ENCODE measurements at places on chromosomes 13 and 19.

DNA sequence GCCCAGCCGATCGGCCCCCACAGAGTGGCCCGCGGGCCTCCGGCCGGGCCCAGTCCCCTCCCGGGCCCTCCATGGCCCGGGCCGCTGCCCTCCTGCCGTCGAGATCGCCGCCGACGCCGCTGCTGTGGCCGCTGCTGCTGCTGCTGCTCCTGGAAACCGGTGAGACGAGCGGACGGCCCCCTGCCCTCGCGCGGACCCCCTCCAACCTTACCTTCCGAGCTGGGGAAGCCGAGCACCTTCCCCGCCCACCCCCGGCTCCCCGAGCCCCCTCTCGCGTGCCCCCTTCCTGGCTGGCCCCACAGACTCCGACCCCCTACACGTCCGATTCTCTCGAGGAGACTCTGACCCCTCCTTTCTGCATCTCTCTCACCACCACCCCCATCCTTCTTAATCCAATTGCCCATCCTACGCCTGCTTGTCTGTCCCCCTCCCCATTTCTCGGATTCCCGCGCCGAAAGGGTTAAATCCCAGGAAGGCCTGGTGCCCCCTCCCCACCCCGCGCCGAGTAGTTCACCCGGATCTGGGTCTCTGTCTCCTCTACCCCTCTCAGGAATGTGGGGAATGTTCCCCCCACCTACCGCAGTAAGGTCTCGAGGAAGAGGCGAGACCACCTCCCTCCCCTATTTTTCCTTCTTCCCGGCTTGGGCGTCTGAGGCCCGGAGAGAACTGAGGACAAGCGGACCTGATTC lies 502 bp downstream of the NECTIN2 start:
- no peak for DNase-seq

DNA sequence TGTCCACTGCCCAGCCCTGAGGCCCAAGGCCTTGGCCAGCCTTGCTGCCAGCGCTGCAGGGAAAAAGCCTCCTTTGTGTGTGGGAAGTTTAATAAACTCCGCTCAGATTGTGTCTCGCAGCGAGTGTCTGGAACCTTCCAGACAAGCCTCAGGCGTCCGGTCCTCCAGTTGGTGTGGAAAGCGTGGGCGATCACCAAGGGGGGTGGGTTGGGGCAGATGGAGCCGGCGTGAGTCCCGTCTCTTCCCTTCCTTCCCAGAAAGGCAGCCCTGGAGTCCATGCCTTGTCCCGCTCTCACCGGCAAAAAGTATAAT lies 4.6 kb downstream of the STK11 start:
- no peak for DNase-seq

GRCh38 chr19:50649433-50650391 lies at the start of gene C19orf81:
Gene C19orf81 (plus strand): TSS chr19:50649445. CDS start chr19:50649445, 0 bp downstream.
- no peak for DNase-seq

GRCh38 chr13:111905609-111905945 lies 161.4 kb upstream of the SOX1 start:
- DNase-seq: no peak

DNA sequence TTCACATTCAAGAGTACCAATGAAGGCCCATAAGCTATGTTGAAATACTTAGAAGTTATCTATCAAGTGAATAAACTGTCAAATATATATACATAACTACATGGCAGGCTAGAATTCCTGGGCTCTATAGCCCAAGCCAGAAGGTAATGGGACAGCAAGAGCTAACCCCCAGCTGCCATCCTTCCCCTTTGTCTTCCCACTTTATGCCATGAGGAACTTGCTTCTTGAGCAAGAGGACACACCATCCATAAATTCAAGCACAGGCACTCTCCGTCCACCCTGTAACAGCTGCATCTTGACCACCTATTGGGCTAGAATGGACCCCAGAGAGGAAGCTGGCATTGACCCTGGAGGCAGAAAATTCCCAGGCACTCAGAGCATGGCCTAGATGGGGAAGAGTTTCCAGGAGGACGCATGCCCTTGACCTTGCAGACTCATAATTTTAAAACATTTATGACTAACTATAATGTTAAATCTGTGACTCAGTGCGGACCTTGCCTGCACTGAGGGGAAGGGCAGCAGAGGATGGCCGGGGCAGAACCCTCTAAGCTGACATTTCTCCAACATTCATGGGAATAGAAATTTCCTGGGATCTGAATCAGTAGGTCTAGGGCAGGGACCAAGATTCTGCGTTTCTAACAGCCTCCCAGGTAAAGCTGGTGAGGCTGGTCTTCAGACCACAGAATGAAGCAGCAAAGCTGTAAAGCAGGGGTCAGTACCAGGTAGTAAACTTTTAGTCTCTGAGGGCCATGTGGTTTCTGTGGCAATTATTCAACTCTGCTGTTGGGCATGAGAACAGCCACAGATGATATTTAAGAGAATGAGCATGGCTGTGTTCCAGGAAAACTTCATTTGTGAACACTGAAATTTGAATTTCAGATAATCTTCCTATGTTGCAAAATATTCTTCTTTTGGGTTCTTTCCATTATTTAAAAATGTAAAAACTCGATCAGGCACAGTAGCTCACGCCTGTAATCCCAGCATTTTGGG lies 71.4 kb upstream of the CLDN10 start:
- peak; percentile 37 for DNase-seq

DNA sequence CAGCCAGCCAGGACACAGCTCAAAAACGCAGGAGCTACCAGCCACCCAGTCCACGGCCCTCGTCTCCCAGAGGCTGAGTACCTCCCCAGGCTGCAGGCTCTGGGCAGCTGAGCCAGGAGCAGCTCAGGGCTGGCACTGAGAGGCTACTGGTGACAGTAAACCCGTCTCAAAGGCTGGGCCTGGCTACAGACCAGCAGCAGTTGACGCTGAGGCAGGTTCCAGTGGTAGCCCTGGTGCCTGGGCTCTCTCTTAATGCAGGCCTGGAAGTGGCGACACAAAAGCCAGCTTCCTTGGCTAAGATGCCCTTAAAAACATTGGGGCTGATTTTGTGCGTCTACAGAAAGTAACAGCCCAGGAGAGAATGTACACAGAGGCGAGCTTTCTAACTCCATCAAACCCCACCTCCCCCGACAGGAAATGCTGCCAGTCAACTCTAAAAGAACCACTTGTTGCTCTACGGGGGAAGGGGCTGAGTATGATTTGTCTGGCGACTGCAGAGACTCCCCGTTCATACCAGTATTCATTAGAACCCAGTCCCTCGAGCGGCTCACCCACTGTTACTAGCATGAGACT lies 126.3 kb downstream of the STK24 start:
- no peak for DNase-seq
